ENCODE measurements at places on chromosomes 4 and X.

DNA sequence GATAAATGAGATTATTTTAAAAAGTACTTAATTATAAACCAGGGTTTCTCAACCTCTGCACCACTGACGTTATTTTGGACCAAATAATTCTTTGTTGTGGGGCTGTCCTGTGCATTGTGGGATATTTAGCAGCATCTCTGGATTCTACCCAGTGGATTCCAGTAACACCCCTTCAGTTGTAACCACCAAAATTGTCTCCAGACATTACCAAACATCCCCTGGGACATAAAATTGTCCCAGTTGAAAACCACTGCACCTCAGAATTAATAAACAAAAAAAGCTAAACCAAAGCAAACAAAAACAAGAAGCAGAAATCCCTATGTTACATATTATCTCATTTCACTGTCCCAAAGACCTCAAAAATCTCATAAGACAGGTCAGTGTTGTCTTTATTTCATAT lies 54.2 kb upstream of the GIMD1 start:
- no peak for DNase-seq

GRCh38 chr4:99148550-99148949 lies 4.5 kb upstream of the ADH4 start:
- no peak for DNase-seq

DNA sequence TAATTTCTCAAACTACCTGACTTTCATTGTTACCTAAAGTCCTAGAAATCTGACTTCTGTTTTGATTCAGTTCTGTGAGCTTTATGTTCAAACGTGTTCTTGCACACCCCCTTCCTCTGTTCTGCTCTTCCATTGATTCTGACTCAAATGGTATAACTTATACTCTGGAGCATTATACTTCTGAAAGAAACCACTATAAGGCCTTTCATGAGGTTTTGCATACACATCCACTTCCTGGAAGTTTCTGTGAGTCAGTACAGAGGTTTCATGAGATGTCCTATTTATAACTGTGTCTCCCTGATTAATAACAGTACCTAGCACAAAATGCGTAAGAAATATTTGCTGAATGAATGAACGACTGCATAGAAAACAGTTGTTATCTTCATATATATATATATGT lies 540.2 kb upstream of the CT83 start:
- DNase-seq = no peak

GRCh38 chrX:12975670-12975965 lies 708 bp downstream of the TMSB4X start:
- DNase-seq = no peak

GRCh38 chrX:133681897-133682296 lies 266.6 kb upstream of the GPC4 start:
- DNase-seq = no peak

DNA sequence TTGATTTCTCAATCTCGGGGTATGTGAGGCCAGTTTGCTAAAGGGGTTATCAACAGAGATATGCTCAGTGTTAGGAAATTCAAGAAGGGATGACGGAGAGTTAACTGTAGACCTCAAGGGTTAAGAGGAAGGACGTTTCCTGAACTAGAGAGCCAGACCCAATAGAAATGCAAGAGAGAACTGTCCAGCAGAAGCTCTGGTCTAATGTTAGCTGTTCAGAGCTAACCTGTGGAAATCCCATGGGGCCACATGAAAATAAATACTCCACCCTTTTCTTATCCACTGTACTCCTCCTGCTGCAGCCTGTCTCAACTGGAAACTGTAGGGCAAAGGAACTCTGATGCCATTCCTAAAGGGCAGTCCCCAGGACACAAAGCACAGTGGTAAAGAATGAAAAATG lies 274.3 kb downstream of the DMD start:
- DNase-seq = no peak

GRCh38 chrX:139299309-139299708 lies 231.2 kb upstream of the F9 start:
- no peak for DNase-seq

All from cortex of kidney (tissue), 1 donor.